Right renal cortex interstitium (tissue), 3 donors: ENCODE measurements at places on chromosomes 3 and 15. TPM values are rescaled to one million over a fixed set of nuclear protein-coding genes. Genes with fewer than 3 reads are reported as not detected.

GRCh38 chr3:141788149-141788548 lies 24.9 kb downstream of the GRK7 start:
- no peak for DNase-seq

DNA sequence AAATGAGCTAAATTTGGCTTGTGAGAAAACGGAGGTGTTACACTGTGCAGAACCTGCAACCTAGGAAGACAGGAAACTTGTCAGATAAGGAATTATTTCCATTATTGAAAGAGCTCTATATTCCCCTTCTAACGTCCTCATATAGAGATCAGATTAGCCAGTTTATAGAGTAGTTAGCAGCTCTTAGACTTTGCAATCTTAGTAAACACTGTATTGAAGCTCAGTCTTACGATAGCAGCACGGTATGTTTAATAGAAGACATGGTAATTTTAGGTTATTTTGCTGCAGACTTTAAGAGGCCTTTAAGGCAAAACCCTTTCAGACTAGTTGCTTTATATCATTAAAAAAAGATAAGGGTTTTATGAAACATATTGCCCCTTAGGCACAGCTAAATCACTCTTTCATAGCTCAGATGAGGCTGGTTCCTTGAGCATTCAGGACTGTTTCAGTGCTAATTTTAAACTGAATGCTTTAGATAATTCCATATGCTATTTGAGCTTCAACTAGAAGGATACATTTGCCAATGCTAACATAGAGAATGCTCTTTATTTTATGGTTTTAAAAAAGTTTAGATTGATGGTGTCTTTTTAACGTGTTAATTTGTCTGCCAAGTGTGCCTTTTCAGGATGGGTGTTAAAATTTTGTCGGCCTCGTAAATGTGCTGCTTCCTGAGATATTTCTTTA lies 234.3 kb downstream of the PYDC2 start:
- DNase-seq, result no peak

DNA sequence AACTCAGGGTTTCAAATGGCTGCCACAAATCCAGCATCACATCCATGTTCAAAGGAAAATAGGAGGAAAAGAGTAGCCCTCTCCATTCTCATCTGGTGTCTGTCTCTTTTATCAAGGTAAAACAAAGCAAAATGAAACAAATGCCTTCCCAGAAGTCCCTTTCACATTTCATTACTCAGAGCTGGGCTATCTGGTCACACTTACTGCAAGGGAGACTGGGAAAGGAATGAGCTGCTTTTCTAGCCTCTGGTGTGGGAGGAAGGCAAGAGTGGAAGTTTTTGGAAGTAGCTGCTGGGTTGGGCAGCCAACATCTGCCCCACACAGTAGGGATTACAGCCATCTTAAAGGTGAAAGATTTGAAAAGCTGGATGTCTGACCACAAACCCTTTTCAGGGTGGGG lies 51.8 kb downstream of the KLF15 start:
- DNase-seq, result no peak

- no peak for DNase-seq
Observed at GRCh38 chr3:77815467-77815866, 775.6 kb downstream of the ROBO2 start.

GRCh38 chr3:45023675-45024074 lies 2.4 kb upstream of the CLEC3B start:
- DNase-seq, result no peak

DNA sequence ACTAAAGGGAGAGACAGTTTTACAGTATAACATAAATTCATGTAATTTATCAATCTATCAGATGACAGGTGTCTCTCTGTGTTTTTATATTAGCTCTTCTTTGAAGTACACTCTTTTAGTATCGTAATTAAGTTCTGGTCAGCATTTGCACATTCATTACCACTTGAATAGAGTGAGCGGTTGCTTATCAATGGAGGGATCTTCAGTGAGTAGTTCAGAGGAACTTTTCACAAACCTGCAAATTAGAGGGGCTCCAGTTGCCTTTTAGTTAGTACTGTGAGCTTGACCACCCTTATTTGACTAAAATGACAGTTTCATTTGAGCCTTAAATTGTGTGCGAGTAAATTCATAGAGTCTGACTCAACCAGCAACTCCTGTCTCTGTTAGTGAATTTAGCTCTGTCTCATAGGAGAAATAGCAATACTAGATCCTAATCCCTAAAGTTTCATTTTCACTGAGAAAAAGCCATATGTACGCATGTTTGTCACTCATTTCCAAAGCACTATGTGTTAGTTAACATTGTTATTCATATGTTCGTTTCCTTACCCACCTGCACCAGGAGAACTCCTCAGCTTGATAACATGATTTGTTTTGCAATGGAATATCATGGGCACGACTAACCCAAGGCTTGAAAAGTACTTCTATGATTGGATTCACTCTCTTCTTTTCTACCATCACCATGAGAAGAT lies 57.5 kb upstream of the ZBED2 start:
- DNase-seq, result no peak

GRCh38 chr3:100879195-100879810 lies 113.9 kb downstream of the ABI3BP start:
- no peak for DNase-seq

DNA sequence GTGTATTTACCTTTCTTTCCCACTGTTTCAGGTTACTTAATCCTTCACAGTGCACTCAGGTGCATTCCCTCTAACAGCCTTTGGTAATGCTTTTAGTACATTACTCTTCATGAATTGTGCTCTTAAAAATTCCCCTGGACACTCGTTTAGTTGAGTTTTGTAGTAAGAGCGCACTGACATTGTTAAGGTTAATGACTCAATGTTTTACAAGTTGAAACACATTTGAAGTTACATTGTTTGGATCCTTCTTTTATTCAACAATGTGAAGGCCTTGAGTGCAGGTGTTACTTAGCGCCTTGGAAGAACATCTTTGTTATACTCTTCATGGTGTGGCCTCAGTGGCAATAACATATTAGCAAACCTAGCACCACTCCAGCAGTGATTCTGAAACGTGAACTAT lies 739.6 kb downstream of the NAALADL2 start:
- no peak for DNase-seq

Gene ZNF385D
- polyA plus RNA-seq, result 18.8 TPM

Gene TICRR
- 8.5 TPM for polyA plus RNA-seq
